Activated CD8-positive, alpha-beta memory T cell treated with anti-CD3 and anti-CD28 coated beads for 4 hours (primary cell): ENCODE measurements at places on chromosomes 12 and 14.

- no peak for DNase-seq
Measured at GRCh38 chr14:104697317-104697703, 7.9 kb downstream of the INF2 start.

- no peak for DNase-seq
Measured at GRCh38 chr12:60349232-60349978, 753.6 kb downstream of the SLC16A7 start.

- DNase-seq: no peak
Measured at GRCh38 chr12:56645201-56645716, 525 bp downstream of the ATP5F1B start.

- DNase-seq: no peak
Measured at GRCh38 chr12:104725610-104726009, 232.5 kb downstream of the SLC41A2 start.

- no peak for DNase-seq
Measured at GRCh38 chr14:90061685-90062126, at the start of gene KCNK13. Gene KCNK13, plus strand, starts transcription at chr14:90061994. Its CDS starts 212 bp downstream, at chr14:90062206.

DNA sequence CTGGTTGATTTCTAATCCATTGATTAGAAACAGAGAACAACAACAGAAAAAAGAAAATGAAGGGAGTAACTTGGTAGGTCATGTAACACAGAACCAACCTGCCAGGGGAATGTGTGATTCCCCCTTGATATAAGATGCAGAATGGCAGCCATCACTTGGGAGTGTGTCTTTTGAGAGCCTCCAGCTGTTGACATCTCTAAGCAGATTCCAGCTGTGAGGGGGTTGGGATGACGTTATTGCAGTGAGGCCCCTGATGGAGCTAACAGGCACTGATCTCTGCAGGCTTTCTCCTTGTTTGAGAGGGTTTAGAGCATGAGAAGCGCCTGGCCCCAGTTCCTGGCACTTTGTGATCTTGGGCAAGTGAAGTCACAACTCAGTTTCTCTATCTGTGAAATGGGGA lies 124.9 kb downstream of the PELI2 start:
- DNase-seq: no peak

DNA sequence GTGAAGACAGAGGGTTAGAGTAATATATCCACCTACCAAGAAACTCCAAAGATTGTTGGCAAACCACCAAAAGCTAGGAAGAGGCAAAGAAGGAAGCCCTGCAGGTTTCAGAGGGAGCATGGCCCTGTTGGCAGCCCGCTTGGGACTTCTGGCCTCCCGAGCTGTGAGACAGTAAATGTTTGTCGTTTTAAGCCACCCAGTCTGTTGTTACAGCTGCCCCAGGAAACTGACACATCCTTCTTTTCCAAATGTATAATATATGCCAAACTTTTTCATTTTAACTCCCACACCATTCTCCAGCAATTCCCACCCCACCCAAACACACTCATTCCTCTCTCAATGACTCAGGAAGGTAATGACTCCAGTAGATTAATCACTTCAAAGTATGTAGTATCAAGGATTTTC lies 74.0 kb downstream of the RPS29 start:
- DNase-seq: no peak

DNA sequence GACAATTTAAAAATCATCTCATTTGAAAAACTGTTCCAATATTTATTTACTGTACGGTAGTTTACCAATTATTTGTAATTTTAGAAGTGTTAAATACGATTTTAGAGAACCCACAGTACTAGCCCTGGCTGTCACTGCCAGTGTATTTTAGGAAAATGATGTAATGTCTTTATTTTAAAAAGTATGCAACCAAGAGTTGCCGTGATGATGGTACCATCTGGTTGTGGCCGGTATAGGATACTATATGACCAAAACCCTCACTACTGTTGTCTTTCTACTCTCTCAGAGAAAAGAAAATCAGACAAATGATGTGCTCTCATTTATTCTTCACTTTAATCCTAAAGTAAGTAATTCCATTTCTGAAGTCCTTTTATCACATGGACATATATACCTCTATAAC lies 395.0 kb downstream of the FOXG1 start:
- DNase-seq: no peak

- DNase-seq: no peak
Measured at GRCh38 chr12:113040722-113041171, 15.8 kb upstream of the DTX1 start.

DNA sequence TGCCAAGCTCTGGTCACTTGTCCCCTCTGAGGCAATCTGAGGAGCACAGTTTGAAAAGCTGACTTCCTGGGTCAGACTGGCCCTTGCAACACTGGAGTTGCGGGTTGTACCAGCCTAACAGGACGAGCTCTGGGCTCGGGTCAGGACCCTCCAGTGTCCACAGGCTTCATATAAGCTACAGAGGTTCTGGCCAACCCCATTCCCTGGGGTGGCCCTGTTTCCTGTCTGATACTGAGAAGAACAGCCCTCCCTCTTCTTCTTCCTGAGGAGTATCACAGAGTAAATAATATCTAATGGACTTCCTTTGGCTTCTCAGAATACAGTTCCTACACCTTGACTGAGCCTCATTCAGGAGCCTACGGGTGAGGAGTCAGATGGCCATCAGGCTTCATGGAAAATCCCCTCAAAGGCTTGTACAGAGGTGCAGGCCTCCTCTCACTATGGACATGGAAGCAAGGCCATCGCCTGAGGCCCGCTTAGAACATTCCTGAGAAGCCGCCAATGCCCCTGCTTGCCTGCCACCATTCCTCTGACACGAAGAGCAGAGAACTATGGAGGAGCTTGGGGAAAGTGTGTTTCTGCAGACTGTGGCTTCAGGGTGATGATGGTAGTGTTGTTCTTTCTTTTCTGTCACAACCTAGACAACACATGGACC lies 28.5 kb upstream of the ANO2 start:
- DNase-seq: no peak

DNA sequence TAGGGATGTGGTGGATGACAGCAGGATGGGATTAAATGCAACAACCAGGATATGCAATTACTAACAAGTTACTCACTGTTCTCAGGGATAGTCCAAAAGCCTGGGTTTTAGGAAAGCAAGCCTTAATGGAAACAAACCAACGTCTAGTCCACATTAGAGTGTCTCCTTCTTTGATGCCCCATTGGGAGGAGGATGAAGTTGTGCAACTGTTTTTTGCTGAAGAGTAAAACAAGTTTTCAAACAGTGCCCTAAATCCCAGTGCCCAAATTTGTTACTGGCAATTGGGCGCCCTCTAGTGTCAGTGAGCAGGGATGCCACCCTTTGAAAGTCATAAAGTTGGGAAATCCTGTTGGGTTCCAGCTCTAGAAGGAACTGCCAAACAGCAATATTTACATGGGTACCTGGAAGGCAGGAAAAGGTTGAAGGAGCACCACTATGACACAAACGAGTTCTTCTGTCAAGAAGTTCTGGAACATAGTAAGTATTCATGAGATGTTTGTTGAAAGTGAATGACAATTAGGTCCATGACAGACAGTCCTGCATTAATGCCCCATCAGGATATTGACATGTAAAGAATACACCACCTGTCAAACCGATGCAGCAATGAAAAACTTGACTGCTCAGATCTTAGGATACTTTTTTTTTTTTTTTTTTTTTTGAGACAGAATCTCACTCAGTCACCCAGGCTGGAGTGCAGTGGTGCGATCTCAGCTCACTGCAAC lies 11.1 kb upstream of the DPF3 start:
- DNase-seq: peak; percentile 38

GRCh38 chr14:82047777-82048470 lies 514.3 kb upstream of the SEL1L start:
- DNase-seq: no peak

- no peak for DNase-seq
Measured at GRCh38 chr12:75694534-75695268, 183.3 kb upstream of the KRR1 start.

GRCh38 chr12:45235087-45236025 lies 19.5 kb downstream of the ANO6 start:
- DNase-seq: no peak

DNA sequence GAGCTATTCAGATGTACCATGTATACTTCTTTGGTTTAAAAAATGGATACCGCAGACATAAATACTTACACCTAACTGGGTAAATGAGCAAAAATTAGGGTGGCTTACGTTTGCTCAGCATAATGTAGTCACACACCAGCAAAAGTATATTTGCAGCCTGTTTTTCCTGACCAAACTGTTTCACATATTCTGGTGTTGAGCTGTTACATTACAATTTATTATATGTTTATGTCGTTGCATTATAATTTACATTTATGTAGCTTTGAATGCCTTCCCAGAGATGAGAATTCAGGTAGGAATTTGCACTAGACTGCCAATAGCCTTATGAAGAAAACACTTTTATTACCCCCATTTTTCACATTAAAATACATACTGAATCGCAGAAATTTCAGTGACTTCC lies 183.3 kb downstream of the PTPRO start:
- no peak for DNase-seq

GRCh38 chr14:94584591-94585280 lies 3.5 kb downstream of the SERPINA5 start:
- no peak for DNase-seq

DNA sequence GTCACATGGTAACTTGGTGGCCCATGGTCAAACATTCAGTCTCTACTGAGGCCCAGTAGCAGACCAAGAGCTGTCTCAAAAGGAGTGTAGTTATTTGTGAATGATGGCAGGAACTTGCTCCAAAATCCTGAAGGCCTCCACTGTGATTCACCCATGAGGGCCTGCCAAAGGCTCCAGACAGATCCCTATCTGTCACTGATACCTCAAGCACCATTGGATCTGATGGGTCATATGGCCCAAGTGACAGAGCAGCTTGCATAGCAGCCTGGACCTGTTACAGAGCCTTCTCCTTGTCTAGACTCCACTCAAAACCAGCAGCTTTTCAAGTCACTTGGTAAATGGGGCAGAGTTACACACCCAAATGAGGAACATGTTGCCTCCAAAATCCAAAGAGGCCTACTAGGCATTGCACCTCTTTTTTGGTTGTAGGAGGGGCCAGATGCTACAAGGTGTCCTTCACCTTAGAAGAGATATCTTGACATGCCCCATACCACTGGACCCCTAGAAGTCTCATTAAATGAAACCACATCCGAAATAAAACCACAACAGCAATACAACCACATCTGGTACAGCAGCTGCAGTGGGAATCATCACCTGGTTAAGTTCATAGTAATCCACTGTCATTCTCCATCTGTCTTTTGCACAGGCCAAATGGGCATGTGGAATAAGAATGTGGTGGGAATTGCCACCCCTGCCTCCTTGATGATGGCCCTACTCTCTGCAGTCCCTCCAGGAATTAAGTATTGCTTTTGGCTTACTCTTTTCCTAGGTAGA lies 150.4 kb upstream of the MAX start:
- no peak for DNase-seq

DNA sequence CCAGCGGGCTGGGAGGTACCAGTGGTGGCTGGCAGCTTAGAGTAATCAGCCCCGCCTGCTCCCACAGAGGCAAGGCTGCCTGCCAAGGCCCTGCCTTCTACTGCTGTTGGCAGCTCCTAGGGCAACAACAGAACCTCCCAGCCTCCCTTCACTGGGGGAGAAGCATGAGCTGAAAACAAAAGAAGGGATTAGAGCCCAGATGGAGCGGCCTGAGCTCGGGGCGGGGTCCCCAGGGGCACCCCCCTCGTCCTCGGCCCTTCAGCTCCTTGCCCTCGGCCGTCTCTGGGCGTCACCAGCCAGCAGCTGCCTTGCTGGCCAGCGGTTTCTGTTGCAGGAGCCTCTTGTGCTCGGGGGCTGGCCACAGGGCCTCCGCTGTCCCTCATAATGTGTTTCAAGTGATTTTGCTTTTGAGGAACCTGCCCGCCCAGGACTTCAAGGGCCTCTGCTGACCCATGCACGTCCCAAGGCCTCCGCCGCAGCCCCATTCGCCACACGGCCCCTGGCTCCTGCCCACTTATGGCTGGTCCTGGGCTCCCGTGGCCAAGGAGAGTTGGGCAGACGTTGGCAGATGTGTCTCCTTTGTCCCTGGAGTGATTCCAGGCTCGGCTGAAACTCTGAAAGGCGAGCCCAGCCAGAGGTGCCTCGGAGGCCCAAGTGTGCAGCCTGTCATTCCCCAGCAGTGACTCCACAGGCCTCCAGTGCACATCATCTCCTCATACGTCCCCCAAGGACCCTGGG lies 49.7 kb downstream of the PSMA6 start:
- no peak for DNase-seq

- no peak for DNase-seq
Measured at GRCh38 chr14:61196792-61197191, 84.3 kb downstream of the TMEM30B start.

DNA sequence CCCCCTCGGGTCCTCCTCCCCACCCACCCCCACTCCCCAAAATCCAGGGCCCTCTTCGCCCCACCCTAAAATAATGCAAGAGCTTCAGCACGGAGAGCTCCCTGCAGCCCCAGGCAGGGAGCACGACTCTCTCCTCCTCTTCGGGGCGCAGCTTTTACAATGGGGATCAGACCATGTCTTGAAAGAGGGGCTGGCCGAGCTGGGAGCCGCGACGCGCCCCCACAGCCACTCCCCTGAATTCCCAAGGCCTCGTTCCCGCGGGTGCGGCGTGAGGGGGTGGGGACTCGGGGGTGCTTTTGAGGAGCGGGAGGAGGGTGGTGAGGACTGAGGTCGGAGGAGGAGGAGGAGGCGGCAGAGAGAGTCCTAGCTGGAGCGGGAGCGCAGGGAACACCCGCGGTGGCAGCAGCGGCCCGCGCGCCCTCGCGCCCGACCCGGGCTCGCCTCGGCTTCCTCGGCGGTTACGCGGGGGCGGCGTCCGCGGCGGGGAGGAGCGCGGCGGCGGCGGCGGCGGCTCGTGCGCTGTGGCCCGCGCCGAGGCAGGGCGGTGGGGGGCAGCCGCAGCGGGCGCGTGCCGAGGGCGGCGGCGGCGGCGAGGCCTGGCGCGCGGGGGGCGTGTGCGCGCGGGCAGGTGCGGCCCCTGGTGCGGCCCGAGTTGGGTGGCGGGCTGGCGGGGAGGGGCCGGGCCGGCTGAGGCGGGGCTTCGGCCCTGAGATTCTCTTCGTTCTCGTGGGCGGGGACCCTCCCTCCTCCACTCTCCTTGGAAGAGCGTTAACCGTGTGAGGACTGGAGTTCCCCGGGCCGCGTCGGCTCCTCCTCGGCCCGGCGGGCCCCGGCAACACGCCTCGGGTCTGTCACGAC lies at the start of gene ANKS1B:
TSS of gene ANKS1B (minus strand) at position 666 of the 858 bp plus-strand sequence. CDS start 699 bp downstream, outside the sequence.
- DNase-seq: no peak

DNA sequence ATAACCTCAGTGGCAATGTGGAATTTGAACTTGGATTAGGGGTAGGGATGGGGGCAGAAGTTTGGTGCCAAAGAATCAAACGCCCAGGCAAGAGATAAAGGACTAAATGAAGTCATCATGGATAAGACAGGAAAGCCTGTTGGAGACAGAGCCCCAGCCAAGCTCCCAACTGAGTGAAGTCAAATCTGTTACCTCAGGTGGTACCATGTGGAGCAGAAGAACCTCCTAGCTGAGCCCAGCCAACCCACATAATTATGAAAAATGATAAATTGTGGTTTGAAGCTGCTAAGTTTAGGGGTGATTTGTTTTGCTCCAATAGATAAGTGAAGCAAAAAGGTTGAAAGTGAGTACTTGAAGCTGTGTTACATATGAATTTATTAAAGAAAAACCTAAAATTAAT lies 66.1 kb downstream of the SMOC1 start:
- DNase-seq: no peak

- no peak for DNase-seq
Measured at GRCh38 chr14:46048127-46048526, 603.5 kb downstream of the RPL10L start.
